IPS DF 19.7 (cell line): ENCODE measurements at places on chromosomes 16 and 17.

DNA sequence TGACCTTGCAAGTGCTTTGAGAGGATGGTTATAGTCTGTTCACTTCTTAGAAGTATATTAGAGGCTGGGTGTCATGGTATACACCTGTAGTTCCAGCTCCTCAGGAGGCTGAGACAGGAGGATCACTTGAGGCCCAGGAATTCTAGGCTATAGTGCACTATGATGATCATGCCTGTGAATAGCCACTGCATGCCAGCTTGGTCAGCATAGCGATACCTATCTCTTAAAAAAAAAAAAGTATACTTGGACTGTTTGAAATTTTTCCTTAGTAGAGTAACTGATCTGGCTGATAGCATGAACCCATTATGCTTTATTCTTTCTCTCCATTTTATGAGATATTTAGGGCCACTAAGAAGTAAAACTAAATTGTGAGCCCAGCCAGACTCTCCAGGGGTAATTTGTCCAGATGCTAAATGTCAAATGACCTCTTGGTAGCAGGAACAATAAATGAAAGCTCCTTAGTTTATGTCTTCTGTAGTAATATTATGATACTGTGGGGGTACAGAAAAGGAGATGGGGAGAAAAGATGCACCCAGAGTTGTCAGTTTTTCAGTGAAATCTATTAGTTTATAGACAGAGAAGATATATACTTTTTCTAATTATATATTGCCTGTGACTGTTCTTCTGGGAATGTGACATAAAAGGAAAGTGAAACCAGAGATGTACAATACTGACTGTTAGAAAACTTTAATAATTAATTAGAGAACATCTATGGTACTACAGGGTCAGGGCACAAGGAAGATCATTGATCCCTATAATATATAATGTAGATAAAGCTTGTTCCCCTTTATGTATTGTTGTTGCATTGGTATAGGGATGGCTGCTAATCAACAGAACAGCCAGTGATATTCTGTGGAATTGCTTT, 335.3 kb upstream of the TBX2 start:
- no peak for DNase-seq

GRCh38 chr16:35296962-35297653, 1837.7 kb downstream of the TP53TG3F start:
- no peak for DNase-seq

DNA sequence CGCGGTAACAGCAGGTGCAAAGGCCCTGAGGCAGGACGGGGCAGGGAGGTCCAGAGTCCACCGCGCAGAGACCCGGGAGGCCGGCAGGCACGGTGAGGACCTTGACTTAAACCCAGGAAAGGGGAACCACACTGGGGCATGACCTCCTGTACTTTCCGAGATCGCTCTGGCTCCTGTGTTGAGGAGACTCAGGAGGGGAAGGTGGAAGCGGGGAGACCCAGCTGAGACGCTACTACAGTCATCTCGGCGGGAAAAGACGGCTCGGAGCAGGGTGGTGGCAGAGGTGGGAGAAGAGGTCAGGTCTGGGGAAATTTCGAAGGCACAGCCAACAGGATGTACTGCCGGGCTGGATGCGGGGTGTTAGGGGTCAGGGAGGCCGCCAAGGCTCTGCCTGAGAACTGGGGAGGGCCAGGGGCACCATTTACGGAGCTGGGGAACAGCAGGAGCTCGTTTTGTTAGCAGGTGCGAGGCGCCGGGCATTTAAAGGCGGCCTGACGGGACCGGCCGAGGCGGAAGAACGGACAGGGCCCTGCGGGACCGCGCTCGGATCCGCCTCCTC, 22.3 kb downstream of the NPTX1 start:
- DNase-seq, result no peak

DNA sequence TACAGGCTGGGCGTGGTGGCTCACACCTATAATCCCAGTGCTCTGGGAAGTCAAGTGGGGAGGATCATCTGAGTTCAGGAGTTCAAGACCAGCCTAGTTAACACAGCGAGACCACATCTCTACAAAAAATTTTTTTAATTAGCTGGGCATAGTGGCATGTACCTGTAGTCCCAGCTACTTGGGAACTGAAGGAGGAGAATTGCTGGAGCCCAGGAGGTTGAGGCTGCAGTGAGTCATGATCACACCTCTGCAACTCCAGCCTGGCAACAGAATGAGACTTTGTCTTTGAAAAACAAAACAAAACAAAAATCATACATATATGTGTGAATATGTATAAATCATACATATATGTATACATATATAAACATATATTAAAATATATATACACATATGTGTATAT, 54.1 kb upstream of the MARCHF10 start:
- no peak for DNase-seq

- no peak for DNase-seq
Observed at GRCh38 chr16:69435977-69436820, 11.8 kb downstream of the CYB5B start.

DNA sequence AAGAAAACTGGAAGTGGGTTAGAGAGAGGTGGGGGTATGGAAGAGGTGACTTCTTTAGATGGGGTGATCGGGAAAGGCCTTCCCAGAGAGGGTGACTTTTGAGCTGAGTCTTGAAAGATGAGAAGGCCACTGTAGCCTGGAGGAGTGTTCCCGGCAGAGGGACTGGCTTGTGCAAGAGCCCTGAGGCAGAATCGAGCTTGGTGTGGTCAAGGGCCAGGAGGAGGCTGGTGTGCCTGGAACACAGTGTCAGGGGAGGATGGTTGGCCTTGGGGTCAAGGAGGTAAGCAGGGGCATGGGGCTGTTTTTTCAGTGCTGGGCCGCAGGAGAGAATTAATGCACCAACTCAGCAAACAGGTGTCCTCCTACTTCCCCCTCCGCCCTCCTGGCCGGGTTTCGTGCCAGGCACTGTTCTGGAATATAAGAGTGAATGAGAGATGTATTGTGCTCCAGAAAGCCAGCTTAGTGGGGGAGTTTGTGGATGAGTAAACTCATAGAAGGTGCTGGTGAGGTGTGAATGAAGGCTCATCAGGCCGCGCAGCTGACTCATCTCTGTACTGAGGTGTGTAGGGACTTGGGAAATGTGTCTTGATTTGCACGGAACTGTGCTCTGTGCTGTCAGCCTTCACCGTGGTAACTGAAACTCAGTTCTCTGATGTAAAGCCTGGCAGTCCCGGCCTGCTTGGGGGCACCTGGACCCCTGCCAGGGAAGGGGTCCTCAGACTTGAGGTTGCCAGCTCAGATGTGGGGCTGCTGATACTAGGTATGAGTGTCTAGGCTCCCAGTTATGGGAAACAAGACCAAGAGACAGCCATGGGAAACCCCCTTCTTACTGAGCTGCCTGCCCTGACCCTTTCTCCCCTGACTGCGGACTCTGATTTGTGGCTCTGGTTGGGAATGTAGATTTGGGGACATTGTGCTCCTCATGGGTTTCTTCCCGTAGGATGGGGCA, 15.3 kb downstream of the KSR1 start:
- no peak for DNase-seq

- no peak for DNase-seq
Observed at GRCh38 chr16:47592232-47592631, 131.1 kb downstream of the PHKB start.

DNA sequence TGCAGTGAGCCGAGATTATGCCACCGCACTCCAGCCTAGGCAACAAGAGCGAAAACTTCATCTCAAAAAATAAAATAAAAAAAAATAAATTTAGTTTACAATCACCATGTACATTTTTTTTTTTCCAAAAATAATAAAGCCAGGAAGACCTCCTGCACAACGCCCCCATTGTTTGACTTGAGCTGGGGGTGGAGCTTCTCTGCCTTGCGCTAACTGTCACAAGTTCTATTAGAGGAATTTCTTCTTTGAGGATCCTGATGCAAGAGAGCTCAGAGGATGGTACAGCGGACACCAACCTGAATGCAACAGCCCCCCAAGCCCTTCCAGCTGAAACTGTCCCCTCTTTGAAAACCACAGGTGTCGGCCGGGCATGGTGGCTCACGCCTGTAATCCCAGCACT, 24.9 kb upstream of the CBX4 start:
- no peak for DNase-seq

GRCh38 chr17:72588961-72589360, 468.1 kb downstream of the SOX9 start:
- no peak for DNase-seq

DNA sequence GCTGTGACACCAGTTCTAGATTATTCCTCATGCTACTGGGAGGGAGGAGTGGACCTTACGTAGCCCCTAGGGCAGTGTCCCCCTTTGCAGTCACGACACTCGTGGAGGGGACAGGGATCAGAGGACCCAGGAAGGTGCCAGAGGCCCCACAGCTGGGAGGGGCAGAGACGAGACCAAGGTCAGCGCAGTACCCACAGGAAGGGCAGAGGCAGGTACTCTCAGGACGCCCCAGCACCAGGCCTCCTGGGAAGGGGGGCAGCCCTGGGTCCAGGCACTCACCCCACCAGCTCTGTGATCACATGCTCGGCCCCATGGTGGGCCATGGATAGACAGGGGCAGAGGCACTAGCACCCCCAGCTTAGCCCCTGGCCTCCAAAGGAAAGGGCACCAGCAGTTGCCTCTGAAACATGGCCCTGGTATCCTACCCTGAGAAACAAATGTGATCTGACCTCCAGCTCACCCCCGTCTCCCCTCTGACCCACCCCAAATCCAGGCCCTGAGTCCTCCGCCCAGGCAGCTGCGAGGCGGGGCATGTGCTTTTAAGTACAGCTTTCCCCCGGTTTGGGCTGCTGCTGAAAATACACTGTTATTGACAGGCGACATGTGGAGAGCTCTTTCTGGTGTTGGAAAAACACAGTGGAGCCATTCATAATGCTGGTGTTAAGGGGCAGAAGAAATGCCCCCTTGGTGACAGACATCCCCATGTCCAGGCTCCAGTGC, 361.9 kb downstream of the C16orf95 start:
- DNase-seq, result no peak

GRCh38 chr17:82489117-82489516, 30.4 kb upstream of the FOXK2 start:
- DNase-seq, result no peak

- no peak for DNase-seq
Observed at GRCh38 chr16:50525716-50526115, 22.5 kb upstream of the NKD1 start.

- no peak for DNase-seq
Observed at GRCh38 chr17:50955667-50956120, 89.5 kb upstream of the TOB1 start.

DNA sequence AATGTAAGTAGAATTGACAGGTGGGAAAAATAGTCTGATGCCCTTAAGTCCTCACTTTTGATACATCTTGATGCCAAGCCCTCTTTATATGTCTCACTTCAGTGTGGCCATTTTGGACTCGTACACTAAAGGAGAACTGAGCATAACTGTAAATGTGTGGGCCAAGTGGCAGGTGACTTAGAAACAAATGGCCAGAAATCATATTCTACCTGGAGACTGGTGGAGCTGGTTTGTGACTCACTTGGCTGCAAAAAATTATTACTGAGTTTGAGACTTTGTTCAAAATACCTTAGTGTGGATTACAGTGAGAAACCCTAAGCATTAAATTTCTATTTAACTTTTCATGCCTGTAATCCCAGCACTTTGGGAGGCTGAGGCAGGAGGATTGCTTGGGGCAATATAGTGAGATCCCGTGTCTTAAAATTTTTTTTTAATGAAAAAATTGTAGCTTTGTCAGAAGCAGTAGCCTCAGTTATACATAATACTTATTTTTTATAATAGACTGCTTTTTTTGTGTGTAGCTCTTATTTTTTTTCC, 5.0 kb downstream of the HAPSTR1 start:
- DNase-seq, result no peak

DNA sequence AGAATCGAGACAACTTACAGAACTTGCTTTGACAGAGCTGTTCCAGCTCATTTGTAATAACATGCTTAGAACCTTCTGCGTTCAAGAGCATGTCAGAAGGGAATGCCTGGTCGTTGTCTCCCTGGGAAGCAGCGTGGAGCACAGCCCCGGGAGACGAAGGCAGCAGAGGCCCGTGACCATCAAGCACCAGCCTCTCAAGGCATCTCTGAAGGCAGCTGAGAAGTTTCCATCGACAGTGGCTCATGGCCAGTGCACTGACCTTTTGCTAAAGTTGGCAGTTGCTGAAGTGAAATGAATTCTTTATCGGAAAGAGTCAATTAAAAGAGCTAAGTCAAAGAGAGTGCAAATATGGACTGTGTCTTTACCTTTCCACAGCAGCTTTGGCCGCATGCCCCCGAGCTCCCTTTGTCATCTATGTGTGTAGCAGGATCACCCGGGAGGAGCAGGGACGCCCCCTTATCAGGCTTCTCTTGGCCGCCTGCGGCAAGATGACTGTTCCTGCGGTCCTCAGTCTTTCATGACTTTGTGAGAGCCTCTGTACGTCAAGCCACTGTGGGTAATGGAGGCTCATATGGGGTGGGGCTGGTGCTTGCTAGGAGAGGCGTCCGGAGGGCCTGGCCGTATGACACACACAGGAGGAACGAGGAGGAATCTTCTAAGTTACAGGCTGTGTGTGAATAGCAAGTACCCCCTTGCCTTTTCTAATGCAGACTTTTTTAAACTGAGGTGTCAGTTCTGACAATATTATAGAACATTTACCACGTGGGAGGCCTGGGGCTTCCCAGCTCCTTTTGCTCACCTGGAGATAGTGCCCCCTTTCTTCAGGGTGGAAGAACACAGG, 54.2 kb downstream of the LDHD start:
- no peak for DNase-seq

DNA sequence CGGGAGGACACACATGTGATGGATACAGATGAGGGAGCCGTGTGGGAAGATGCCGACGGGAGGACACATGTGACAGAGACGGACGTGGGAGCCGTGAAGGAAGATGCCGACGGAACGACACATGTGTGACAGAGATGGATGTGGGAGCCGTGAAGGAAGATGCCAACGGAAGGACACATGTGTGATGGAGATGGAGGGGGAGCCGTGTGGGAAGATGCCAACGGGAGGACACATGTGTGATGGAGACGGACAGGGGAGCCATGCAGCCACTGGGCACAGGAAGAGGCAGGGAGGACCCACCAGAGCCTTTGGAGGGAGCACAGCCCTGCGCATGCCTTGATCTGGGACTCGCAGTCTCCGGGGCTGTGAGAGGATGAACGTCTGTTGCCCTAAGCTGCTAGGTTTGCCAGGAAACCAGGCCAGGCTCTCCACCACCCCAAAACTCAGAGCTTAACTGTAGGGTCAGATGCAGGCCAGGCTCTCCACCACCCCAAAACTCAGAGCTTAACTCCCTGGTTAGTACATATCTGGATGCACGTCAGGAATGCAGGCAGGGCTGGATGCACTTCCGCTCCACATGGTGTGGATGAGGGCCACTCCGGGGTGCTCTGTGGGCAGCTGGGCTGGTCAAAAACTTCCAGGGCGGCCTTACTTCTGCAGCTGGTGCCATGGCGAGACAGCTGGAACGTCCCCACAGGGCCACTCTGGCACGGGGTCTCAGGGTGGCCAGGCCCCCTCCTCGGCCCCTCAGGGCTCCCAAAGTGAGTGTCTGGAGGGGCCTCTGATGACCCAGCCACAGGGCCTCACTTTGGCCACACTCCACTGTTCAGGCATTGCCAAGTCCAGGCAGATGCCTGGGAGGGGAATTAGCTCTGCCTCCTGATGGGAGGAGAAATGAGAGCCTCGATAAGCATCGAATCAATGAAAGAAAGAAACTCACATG, 47.7 kb upstream of the ZNF469 start:
- no peak for DNase-seq
